ENCODE measurements at places on chromosomes 3 and 15.

- no peak for DNase-seq
These were observed 495.5 kb downstream of the TAFA4 start for GRCh38 chr3:68436619-68437401.

- DNase-seq = no peak
These were observed 124.7 kb downstream of the MEX3B start for GRCh38 chr15:81921163-81921562.

DNA sequence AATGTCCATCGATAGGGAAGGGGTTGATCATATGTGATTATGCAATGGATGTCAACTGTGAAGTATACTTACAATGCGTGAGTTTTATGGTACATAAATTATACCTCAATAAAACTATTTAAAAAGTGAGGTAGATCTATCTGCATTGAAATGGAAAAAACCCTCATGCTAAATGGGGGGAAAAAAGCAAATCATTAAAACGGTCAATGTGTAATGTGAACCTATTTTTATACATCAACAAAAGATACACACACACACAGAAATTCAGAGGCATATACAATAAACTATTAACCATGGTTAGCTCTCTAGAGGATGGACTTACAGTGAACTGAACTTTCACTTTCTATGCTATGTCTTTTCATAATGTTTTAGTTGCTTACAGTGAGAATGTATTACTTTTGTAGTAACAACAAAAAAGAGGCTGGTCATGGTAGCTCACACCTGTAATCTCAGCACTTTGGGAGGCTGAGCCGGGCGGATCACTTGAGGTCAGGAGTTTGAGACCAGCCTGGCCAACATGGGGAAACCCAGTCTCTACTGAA lies 23.1 kb downstream of the STIMATE start:
- DNase-seq = no peak

DNA sequence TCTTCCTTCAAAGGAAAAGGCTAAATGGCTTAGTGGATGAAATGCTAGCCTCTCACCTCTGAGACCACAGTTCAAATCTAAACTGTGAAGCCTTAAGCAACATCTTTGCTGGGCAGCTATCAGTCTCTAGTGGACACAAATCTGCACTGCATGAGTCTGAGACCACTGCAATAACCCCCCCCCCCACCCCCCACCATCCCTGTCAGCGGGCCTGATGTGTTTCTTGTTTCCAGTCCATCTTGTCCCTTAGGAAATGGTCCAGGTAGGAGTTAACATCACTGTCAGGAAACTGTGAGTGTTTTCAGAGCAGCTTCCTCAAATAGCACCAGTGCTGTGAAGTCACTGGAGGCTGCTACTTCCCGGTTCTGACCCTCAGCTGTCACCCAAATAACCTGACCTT lies 140.6 kb upstream of the TMCO5A start:
- DNase-seq = no peak

Measured in NCI-H2227 treated with DMSO at 0.1 percent for 48 hours (cell line).